ENCODE measurements at places on chromosomes 7 and 10. TPM values are rescaled to one million over a fixed set of nuclear protein-coding genes. Genes with fewer than 3 reads are reported as not detected.

DNA sequence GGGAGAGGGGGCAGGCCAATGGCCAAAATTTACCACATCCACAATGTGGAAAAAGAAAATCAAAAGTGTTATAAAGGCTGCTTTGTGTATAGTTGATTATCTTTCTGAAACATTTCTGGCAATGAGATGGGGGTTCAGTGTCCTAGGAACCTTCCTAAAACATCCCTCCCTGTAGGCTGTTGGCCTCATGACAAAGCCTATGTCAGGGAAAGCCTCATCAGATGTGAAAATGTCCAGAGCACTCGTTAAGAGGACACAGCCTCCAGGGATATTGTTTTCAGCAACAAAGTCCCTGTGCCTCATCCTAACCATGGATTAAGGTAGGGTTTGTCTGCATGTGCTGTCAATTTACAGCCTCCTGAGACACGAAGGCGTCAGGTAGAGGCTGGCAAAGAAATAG lies 17.0 kb downstream of the SUN3 start:
- DNase-seq: no peak

DNA sequence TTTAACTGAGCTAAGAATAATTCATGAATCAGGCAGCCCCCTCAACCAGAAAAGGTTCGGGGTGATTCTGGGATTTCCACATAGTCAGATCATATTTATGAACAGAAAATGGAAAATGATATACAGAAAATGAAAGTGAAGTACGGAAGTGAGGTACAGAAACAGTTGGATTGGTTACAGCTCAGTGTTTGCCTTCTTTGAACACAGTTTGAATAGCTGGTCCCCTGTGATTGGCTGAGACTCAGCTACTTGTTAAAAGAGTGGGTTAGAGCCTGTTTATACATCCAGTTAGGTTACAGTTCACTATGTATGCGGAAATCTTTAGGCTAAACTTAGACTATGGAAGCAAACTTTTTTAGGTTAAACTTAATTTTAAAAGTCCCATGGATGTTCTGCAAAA lies 511.7 kb downstream of the PLXDC2 start:
- DNase-seq: no peak

The MINDY4 gene
- total RNA-seq: 1.6 TPM

The VGF gene
- total RNA-seq: not detected

DNA sequence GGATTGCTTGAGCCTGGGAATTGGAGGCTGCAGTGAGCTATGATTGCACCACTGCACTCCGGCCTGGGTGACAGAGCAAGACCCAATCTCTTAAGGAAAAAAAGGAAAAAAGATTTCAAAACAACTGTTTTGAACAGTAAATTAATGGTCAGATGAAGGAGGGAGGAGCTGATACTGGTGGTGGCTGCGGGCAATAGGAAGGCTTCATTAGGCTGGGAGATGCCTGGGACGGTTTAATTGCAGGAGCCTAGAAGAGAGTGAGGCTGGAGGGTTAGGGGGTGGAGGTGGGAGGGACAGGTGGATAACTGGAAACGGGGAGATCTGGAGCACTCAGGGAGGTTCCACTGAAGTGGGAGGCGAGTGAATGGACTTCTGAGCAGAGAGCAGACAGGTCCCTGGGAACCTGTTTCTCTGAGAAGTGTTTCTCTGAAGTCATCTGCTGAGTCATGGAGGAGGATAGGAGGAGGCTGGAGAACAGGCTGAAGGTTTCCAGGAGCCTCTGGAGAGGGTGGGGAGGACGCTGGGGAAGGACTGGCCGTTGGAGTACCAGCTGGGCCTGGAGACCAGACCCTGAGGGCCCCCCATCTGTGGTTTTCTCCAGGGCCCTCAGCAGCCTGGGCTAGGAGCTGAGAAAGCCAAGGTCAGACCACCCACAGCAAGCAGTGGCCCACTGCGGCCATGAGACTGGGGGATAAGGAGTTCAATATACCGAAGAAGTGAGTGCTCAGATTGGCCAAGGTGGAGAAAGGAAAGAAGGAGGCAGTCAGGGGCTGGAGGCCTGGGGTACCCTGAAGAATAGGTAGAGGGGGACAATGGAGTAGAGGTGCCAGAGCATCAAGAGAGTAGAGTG lies 14.4 kb upstream of the YWHAG start:
- DNase-seq: no peak

DNA sequence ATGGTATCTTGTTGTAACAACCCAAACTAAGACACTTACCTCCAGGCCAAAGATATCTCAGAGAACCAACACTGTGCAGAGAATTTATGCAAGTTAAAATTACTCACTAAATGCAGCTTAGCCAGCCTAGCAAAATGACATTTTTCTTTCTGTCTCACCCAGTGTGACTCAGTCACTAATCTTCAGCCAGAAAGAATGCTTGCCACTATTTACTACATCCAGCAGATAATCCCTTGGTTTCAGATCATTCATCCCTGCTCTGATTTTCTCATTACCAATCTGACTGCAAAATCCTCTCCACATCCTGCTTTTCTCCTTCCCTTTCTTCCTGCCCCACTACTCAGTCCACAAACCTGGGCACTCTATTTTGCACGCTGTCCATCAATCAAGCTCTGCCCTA lies 93.5 kb upstream of the NEBL start:
- DNase-seq: no peak

The TRIM50 gene
- not detected for total RNA-seq

DNA sequence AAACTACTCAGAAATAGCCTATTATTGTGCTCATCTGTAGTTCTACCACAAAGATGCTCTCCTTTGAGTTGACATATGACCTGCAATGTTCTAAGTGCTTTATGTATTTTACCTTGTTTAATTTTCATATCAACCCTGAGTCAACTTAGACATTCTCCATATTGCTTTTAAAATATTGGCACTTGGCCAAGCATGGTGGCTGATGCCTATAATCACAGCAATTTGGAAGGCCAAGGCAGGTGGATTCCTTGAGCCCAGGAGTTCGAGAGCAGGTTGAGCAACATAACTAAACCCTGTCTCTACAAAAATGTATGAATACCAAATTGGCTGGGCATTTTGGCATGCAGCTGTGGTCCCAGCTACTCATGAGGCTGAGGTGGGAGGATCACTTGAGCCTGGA lies 50.6 kb downstream of the PRKG1 start:
- no peak for DNase-seq

- no peak for DNase-seq
These were observed 367.6 kb downstream of the DNAJB6 start for GRCh38 chr7:157704365-157704764.

DNA sequence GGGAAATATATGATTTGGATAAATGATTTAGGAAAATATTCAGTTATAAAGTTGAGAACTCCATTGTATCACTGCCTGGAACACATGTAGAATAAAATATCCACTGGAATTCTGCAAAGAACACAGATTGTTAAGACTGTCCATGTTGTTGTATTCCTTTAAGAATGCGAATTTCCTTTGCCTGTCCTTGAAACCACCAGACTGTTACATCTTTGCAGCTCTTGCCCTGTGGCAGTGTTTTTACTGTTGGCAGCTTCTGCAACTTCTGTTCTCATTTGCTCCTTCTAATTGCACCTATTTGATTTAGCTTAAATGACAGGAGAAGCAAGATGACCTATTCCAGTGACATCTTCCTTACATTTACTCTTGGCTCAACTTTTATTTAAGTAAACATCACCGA lies 39.7 kb downstream of the MALSU1 start:
- no peak for DNase-seq

- DNase-seq: no peak
These were observed 21.8 kb downstream of the AKR1E2 start for GRCh38 chr10:4847561-4848355.

DNA sequence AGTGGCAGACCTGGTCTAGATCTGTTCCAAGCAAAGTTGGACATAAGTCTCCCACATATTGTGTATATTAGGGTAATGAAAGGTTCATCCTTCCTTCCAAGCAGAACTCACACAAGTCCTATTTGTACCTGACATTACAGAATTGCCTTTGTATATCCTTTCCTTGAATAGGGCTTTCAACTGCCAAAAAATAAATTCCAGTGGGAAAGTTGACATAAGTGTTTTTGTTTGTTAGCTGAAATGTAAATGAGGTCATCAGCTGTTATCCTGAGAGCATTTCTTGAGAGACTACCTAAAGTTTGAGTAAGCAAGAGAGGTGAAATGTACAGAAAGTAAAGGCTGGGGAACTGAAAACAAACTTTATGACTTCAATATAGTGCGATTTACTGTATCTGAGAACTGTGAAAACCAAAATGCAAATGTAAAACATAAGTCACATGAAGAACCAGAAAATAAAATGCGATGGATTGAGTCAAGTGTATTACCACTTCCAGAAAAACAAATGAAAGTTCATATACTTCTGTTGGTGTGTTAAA lies 527.3 kb upstream of the SEMA3D start:
- no peak for DNase-seq

Data from T-helper 17 cell (primary cell).